Fibroblast of skin of back (primary cell): ENCODE measurements at places on chromosomes 11 and 22.

GRCh38 chr11:121311373-121311772 is 18.8 kb downstream of the SC5D start:
- DNase-seq = no peak

DNA sequence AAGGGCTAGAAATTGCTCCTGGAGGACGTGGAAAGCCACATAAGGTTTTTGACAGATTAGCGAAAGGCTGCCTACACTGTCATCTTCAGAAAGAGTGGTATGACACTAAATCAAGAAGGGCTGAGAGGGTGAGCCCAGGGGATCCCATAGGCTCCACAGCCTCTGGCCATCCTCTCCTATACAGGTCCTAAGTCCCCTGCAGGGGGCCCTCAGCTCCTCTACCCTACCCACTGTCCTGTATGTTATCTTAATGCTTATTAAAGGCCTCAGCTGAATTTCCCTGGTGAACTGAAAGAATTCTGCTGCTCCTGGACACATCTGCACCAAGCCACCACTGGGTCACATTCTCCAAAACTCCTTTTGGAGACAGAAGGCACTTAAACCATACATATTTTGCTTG is 7.9 kb downstream of the KLHL22 start:
- DNase-seq = no peak

DNA sequence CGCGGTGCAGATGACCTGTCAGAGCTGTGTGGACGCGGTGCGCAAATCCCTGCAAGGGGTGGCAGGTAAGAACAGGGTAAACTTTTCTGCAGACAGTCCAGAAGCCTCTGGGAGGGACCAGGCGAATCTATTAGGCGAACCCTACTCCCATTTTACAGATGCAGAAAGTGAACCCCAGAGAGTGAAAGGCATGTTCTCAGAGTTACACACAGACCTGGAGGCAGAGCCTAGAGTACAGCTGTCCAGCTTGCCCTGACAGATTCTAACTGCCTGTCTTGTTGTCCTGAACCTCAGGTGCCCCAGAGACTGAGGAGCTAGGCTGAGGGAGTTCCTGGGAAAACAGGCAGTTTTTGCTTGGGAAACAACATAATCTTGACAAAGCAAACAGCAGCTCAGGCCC is 665 bp downstream of the CCS start:
- DNase-seq = no peak

DNA sequence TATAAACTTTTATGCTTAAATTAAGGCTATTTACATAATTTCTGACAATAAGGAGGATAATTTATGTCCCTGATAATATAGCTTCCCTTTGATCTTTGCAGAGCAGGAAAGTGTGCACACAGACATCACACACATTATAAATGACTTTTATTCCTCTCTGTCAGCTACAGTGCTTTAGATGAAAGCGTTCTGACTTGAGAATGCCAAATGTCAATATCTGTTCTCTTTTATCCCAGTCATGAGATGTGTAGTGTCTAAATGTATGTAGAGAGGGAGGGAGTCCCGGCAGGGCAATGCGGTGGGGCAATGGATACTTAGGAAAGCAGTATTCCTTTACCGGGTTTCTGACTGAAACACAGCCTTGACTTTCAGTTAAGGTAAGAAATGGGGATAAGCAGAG is 225.4 kb upstream of the CHORDC1 start:
- DNase-seq = no peak

GRCh38 chr11:97118614-97119200 is 728.9 kb downstream of the JRKL start:
- no peak for DNase-seq

DNA sequence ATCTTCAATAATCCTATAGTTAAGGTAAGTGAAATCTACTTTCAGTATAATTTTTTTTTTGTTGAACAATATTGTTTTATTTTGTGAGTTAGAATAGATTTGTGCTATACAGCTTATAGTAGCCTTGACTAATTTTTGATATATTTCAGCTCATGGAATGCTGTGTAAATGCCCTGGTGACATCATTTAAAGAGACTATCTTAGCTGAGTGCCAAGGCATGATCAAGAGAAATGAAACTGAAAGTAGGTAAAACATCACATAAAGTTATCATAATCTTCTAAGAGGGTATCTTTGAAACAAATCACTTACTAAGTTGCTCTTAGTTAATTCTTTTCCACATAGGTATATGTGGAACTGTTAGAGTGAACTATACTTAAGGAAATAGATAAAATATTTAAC is 51.4 kb upstream of the ACAT1 start:
- peak; percentile 50 for DNase-seq

DNA sequence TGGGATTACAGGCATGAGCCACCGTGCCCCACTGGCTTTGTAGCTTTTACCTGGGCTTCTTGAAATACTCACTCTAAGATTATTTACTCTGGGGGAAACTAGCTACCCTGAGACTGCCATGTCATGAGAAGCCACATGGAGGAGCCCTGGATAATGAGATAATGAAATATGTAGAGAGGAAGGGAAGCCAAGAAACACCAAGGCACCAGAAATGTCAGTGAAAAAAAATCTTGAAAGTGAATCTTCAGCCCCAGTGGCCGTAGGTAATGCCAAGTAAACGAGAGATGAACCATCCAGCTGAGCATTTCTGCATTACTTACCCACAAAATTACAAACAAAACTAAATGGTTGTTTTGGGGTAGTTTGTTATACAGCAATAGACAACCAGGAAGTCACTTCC is 125.6 kb downstream of the APIP start:
- no peak for DNase-seq

DNA sequence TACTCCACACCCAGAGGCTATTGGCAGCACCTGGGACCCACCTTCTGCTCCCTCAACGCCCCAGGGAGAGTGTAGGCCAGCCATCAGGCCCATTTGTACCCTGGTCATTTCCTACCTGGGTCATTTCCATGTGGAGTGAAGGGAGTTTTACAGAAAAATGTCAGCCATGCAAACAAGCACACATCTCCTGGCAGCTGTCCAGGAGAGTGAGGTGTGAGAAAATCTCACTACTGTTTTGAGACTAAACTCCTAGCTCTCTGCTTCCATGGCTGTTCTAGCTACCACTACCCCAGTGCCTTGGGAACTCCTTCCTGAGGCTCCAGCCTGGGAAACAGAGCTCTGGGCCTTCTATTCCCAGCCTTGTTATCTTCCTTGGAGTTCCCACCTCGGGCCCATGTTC is 2.8 kb upstream of the TMPRSS13 start:
- no peak for DNase-seq

- DNase-seq = peak; percentile 63
Measured at GRCh38 chr11:35525501-35526175, at the start of gene PAMR1. TSS of gene PAMR1 (minus strand) at chr11:35525616. CDS start at chr11:35525585, 31 bp downstream.

DNA sequence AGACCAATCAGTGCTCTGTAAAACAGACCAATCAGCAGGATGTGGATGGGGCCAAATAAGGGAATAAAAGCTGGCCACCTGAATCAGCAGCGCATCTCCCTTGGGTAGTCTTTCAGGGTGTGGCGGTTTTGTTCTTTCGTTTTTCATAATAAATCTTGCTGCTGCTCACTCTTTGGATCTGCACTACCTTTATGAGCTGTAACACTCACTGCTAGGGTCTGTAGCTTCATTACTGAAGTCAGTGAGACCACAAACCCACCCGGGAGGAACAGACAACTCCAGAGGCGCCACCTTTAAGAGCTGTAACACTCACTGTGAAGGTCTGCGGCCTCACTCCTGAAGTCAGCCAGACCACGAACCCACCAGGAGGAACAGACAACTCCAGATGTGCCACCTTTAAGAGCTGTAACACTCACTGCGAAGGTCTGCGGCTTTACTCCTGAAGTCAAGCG is 175.5 kb upstream of the PDGFD start:
- no peak for DNase-seq

- DNase-seq = no peak
Measured at GRCh38 chr11:118398791-118399559, 2.4 kb upstream of the ATP5MG start.

DNA sequence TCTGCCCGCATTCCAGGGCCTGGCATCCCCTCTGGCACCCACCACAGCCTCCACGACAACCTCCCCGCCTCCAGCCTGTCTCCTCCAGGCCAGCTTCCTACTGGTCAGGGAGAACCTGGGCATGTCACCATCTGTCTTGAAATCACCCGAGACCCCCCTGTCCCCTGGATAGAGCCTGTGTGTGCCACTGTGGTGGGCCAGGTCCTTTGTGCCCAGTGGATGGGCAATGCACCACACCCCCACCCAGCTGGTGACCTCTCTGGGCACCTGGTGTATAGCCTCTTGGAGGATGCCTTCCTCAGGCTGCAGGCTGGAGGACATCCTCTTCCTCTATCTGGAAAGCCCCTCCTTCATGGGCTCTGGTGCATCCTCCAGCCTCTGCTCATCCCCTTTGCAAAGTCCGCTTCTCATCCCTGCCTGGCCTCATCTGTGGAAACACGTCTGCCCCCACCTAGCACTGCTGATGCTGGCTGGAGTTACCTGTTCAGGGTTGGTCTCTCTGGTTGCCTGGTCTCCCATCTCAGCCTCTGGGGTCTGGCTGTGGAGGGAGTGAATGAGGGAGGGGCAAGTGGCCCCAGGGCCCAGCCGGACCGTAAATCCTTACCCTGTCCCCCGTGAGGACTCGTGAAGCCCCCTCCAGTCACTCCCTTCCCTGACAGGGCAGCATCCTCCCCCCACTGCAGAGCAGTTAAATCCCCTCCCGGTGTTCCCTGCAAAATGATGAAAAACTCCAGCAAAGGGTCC is 589.6 kb downstream of the TBC1D22A start:
- DNase-seq = no peak

- no peak for DNase-seq
Measured at GRCh38 chr11:97015327-97015726, 625.5 kb downstream of the JRKL start.

DNA sequence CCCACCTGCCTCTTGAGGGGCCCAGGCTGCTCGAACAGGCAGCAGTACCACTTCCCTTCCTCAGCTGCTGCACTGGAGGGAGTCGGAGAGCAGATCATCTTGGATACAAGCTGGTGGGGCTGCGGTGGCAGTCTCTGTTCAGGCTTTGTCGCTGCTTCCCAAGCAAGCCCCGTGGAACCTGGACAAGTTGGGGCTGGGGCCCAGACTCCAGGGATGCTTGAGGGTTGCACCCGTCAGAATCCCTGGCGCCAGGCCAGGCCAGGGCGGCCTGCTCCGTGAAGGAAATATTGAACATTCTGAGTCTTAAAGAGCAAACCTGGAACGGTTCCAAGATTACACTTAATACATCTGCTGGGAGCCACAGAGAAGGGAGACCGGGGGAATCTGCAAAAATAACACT is 310.1 kb upstream of the SORL1-AS1 start:
- peak; percentile 43 for DNase-seq

DNA sequence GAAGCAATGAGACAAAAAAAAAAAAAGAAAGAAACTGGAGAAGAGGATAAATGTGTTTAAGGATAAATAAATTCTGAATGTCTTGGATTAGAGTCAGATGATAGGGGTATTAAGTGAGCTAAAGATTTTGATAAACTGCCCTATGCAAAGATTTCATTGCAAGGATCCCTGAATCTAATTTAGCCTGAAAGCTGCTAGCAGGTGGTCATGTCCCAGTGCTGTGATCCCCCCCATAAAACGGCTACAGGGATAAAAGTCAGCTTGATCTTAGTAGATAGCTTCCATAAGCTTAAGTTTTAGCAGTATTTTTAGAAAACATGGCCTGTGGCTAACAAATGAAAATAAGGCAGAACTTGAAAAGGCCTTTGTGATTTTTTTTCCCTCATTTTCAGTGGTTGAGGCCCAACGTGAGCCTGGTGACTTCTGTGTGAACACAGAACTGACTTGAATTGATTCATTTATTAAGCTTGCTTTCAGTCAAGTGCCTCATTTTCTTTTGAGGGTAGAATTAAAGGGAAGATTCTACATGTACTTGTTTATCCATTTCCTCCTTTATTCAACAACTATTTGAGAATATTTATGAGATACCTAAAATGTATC is 44.5 kb downstream of the CD44 start:
- no peak for DNase-seq

DNA sequence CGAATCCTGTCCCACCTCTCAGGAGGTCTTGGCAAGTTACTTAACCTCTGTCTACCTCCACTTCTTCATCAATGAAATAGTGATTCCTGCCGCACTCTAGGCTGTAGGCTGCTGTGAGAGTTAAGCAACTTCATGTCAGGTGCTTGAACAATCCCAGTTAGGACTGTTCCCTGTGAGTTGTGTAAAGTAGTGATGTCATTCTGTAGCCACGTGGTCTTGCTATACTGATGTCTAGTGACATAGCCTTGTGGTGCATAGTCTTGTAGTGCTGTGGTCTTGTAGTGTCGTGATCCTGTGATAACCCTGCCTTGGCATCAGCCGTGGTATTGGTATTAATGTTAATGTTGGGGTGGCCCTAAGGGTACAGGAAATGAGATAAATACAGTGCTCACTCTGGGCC is 30.3 kb upstream of the PRR5 start:
- peak; percentile 18 for DNase-seq

DNA sequence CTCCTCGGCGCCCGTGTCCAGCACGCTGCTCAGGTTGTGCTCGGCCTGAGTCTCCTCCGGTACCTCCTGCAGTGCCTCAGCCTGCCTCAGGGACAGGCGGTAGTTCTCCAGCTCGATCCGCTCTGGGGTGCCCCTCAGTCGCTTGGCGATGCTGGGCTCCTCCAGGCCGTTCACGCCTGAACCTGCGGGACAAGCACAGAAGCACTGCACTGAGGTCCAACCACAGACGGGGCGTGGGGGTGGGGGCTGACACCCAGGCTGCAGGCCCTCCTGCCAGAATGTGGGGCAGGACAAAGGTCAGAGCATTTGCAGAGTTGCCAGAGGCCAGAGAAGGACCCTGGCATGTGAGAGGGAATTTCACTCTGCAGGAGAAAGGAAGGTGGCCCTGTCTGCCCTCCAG is 67.6 kb upstream of the BID start:
- no peak for DNase-seq

GRCh38 chr11:1887451-1888346 is 4.0 kb downstream of the PRR33 start:
- no peak for DNase-seq

- DNase-seq = peak; percentile 67
Measured at GRCh38 chr11:126969865-126970479, 30.6 kb downstream of the KIRREL3 start.

DNA sequence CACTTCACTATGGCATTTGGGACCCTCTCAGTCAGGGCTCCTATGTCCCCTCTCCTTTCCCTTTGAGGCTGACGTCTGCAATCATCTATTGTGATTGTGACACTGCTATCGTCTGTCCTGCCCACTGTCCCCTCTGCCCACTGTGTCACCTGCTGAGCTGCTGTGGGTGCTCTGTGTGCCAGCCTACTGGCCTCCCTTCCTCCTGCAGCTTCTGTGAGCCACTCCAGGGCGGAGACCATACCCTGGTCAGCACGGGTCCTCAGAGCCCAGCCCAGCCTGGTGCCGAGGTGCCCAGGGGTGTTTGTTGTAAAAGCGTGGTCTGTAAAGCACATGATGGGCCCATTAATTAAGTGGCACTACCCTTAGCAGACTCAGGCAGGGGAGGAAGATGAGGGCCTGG is 29.4 kb downstream of the MPPED1 start:
- no peak for DNase-seq

GRCh38 chr22:25357132-25357455 is 137.7 kb downstream of the CRYBB2 start:
- DNase-seq = no peak
